ENCODE measurements at places on chromosomes 1 and 21. TPM values are rescaled to one million over a fixed set of nuclear protein-coding genes. Genes with fewer than 3 reads are reported as not detected.

- no peak for DNase-seq
Observed at GRCh38 chr1:7298145-7298544, 473.0 kb upstream of the VAMP3 start.

GRCh38 chr1:210669951-210670350 is 341.2 kb downstream of the HHAT start:
- DNase-seq: no peak

Gene WNT3A
- total RNA-seq: not detected

Gene VWA1
- total RNA-seq: 0.45 TPM

- DNase-seq: no peak
Observed at GRCh38 chr1:26016953-26017545, 4.5 kb upstream of the EXTL1 start.

- DNase-seq: no peak
Observed at GRCh38 chr1:245378311-245378722, 223.5 kb downstream of the KIF26B start.

Gene NCAM2
- total RNA-seq: not detected

- no peak for DNase-seq
Observed at GRCh38 chr1:181910905-181911304, 150.6 kb downstream of the ZNF648 start.

- peak; percentile 59 for DNase-seq
Observed at GRCh38 chr1:153565529-153566374, at the start of gene S100A2. Gene S100A2 (minus strand): TSS chr1:153565844. CDS start chr1:153563877, 1,967 bp downstream.

DNA sequence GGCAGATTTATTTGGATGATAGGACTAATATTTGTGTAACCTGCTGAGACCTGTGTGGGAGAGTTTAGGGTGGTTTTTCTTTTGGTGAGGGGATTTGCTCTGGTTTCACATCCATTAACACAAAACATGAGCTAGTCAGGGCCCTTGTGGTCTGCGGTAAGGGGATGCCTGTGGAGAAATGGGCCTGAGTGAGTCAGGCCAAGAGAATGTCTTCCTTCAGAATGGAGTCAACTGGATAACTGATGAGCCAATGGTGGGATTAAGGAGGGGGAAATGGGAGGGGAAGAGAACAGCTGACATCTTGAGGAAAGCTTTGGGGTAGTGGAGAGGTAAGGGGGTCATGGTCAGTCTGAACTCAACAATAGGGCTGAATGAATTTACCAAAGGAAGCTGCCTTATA is 13.9 kb downstream of the WNT2B start:
- DNase-seq: no peak

Gene RIPPLY3
- not detected for total RNA-seq

DNA sequence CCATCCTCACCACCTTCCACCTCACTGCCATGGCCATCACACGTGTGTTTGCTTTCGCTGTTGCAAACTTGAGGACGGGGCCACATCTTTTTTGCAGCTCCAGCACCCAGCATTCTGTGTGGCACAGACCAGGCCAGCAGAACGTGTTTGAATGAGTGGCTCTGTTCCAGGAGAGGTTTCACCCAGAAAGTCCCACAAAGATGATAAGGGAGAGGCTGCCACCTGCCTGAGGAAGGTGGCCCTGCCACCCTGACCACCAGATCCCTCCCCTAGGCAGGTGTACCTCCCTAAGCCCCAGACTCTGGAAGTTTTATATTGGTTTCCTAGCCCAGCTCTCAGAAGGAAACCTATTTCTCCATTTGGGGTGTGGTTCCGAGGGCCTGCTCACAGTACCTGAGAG is 252.1 kb downstream of the KAZN start:
- no peak for DNase-seq

- DNase-seq: no peak
Observed at GRCh38 chr1:19232524-19232846, 18.8 kb downstream of the EMC1 start.

GRCh38 chr1:48329905-48330304 is 107.4 kb downstream of the SLC5A9 start:
- no peak for DNase-seq

DNA sequence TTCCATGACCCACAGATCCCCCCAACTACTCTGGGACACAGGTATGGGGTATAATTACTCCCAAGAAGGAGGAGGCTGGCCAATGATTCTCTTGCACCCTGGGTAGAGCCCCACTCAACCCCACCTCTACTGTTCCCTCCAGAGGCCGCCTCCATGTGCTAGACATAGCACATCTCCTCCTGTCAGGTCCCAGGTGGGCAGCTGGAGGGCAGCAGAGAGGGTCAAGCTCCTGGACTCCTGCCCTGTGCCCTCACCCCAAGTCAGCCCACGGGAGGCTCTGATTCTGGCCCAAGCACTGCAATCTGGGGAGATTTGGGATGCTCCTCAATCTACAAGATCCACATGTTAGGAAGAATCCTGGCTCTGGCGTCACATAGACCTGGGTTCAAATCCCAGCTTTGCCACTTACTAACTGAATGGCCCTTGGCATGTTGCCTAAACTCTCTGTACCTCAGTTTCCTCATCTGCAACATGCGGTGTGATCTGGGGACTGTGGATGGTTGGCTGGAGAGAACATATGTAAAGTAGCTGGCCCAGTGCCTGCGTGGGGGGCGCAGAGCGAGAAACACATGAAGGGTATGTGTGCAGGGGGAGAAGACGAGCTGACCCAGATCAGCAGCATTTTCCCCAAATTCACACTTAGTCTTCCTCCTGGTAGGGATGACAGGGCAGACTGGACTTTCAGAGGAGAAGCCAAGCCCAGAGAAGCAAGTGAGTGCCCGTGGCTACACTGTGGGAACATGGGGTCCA is 23.2 kb downstream of the TNNT2 start:
- no peak for DNase-seq

Gene EDEM3
- 42.9 TPM for total RNA-seq

- DNase-seq: no peak
Observed at GRCh38 chr1:203328714-203329122, 22.2 kb downstream of the FMOD start.

Gene DNAJC16
- total RNA-seq: 17.3 TPM

Gene BATF3
- 56.5 TPM for total RNA-seq

- peak; percentile 63 for DNase-seq
Observed at GRCh38 chr1:156608981-156609380, 7.7 kb upstream of the GPATCH4 start.

- no peak for DNase-seq
Observed at GRCh38 chr1:60169206-60169605, 95.6 kb upstream of the C1orf87 start.

GRCh38 chr1:167718914-167719691 is 2.7 kb upstream of the MPZL1 start:
- DNase-seq: no peak

Gene RPTN
- not detected for total RNA-seq

DNA sequence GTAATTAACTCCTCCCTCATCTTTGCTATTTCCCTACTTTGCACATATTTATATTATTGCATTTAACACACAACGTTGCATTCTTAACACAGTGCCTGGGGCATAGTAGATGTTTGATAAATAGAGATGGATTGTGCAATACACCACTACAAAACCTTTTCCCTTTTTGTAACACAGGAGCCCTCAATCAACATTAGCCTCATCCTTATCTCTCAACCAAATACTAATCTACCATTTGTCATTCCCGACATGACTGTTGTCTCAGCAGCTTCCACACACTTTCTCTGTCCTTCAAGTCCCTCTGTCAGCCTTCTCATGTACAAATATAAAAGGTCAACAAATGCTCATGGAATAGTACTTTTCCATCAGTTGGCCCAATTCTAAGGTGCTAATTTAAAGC is 78.9 kb upstream of the KCNK2 start:
- no peak for DNase-seq

GRCh38 chr1:83087851-83088250 is 911.1 kb downstream of the TTLL7 start:
- no peak for DNase-seq

GRCh38 chr1:170803711-170804110 is 131.6 kb upstream of the MROH9 start:
- no peak for DNase-seq

DNA sequence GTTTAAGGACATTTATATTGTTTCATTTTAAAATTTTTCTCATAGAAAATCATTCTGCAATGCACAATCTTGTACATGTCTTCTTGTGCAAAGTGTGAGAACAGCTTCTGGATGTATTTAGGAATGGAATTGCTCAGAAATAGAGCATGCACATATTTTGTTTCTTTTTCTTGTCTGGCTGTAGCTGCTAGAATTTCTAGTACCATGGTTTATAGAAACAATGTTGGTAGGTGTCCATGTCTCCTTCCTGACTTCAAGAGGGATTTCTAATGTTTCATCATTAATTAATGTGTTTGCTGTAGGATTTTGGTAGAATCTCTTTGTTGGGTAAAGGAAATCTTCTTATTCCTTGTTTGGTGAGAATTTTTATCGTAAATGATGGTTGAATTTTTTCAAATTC is 99.0 kb downstream of the RYR2 start:
- DNase-seq: no peak

GRCh38 chr1:6614019-6614928 is 743 bp downstream of the PHF13 start:
- peak; percentile 58 for DNase-seq

DNA sequence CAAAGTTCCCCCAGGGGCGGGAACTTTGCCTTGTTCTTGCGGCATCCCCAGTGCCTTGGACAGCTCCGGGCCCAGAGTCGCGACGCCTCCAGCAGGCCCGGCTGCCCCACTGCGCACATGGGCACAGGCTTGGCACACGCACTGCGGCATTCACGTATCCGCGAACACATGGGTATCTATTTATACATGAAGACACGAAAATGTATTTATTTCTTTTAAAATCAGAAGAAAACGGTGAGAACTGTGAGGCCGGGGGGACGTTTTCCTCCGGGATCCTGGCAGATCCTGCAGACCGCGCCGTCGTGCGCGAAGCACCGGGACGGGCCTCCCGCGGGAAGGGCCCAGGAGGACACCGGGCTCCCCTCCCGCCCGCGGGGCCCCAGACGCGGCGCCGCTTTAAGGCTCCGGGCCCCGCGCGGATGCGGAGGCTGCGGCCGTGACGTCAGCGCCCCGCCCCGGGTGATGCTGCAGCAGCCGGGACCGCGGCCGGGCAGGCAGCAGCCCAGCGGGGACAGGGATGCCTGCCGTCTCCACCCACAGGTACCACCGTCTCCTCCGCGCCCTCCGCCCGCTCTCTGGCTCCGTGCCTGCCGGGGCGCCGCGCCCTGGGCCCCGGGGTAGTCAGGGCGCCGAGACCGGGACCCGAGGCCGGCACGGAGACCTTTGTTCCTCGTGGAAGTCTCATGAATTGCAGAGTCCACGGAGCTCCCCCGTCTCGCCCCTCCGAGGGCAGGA is at the start of gene SLC45A1:
SLC45A1 (plus strand) TSS at position 468 of the 735 bp plus-strand sequence. CDS start 6,216 bp downstream, outside the sequence.
- DNase-seq: peak; percentile 83

GRCh38 chr1:53155534-53155933 is 13.1 kb upstream of the SLC1A7 start:
- no peak for DNase-seq

- no peak for DNase-seq
Observed at GRCh38 chr1:214844319-214844718, 238.2 kb upstream of the KCNK2 start.

Gene BROX
- 61.3 TPM for total RNA-seq

GRCh38 chr1:73765551-73766233 is 432.3 kb downstream of the LRRIQ3 start:
- DNase-seq: no peak

Gene DRAM2
- 33.0 TPM for total RNA-seq

Gene PLPPR5
- total RNA-seq: not detected

DNA sequence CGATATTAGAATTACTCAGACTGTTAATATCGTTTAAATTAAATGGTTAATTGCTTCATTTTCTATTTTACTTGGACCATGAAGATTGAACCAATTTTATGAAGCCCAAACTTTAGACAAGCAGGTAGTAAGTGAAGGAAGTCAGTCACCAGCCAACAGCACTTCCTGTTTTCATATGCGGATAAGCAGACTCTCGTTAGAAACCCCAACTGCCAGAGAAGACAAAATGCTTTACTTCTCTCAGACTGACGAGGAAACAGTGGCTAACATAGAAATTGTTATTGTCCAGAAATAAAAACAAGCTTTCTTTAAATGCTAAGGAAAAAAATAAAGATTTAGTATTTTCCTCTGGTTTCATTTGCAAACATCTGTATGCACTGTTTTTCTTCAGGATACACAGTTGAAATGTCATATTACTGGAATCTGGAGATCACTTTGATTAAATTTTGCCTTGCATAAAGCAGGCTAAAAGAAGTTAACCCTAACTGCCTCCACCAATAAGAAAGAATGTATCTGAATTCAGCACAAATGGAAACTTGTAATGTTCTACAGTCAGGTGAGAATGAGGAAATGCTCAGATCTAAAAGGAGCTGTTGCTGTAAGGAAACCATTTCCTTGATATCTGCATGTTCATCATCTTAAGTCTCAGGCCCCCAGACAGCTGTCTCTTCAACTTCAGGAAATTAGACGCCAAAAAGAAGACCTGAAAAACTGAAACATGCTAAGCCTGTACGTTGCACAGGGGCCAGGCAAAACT is 129.8 kb upstream of the SAMSN1 start:
- DNase-seq: peak; percentile 23

- no peak for DNase-seq
Observed at GRCh38 chr1:233244183-233244582, 51.3 kb downstream of the PCNX2 start.

GRCh38 chr1:76862447-76862846 is 4.8 kb upstream of the ST6GALNAC5 start:
- no peak for DNase-seq

Gene HUNK
- 0.05 TPM for total RNA-seq

DNA sequence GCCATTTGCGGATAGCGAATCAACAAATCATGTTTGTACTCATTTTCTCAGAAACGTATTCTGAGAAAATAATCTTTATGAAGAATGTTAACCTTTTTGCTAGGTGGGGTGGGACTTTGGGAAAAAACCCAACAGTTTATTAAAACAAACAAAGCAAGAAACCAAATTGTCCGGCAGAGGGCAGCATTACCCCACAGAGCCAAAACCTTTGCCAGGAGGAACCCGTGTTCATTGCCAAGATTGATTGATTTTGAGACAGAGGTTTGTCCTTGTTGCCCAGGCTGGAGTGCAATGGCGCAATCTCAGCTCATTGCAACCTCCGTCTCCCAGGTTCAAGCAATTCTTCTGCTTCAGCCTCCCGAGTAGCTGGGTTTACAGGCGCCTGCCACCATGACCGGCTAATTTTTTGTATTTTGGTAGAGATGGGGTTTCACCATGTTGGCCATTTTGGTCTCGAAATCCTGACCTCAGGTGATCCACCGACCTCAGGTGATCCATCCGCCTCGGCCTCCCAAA is 70.8 kb upstream of the RHOU start:
- peak; percentile 80 for DNase-seq

DNA sequence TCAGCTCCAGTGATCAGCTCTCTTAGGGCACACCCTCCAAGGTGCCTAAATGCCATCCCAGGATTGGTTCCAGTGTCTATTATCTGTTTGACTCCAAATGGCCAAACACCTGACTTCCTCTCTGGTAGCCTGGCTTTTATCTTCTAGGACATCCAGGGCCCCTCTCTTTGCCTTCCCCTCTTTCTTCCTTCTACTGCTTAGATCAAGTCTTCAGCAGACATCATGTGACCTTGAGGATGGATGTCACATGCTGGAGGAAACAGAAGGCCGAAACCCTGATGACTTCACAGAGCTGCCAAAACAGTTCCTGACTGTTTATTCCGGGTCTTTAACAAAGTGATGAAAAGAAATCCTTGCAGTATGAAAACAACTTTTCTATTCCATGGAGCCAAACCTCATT is 24.4 kb upstream of the WDR26 start:
- no peak for DNase-seq

GRCh38 chr1:19814681-19815503 is at the start of gene RNF186:
Gene RNF186 (minus strand): TSS chr1:19815283. CDS start chr1:19815101, 182 bp downstream.
- no peak for DNase-seq

- peak; percentile 75 for DNase-seq
Observed at GRCh38 chr1:161440312-161440894, 64.9 kb upstream of the FCGR2A start.

Gene CFAP141
- total RNA-seq: not detected

GRCh38 chr1:111903871-111904449 is 85.5 kb downstream of the KCND3 start:
- no peak for DNase-seq
